GM12892 (cell line): ENCODE measurements at places on chromosomes 11 and 22.

GRCh38 chr11:97332271-97332670 is 942.5 kb downstream of the JRKL start:
- DNase-seq, result no peak

- DNase-seq, result no peak
Observed at GRCh38 chr11:19957294-19957943, 202.9 kb downstream of the DBX1 start.

GRCh38 chr11:108804511-108804910 is 139.6 kb downstream of the DDX10 start:
- DNase-seq, result no peak

DNA sequence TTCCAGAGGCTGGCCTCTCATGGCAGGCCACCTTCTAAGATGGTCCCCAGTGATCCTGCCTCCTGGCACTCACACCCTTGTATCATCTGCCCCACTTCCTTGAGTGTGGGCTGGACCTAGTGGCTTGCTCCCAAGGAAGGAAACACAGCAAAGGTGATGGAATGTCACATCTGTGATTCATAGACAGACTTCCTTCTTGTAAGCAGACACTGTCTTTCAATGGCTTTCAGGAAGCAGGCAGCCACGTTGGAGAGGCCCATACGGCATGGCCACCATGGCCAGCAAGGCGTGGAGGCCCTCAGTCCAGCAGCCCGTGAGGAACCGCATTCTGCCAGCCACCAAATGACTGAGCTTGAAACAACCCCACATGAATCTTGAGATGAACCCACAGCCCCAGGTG is 11.3 kb downstream of the LMO1 start:
- DNase-seq, result no peak

GRCh38 chr22:30433227-30433626 is 7.7 kb downstream of the MTFP1 start:
- DNase-seq, result no peak

- no peak for DNase-seq
Observed at GRCh38 chr11:3867209-3868091, 12.0 kb downstream of the STIM1 start.

GRCh38 chr11:86775361-86775760 is 25.0 kb upstream of the PRSS23 start:
- no peak for DNase-seq

DNA sequence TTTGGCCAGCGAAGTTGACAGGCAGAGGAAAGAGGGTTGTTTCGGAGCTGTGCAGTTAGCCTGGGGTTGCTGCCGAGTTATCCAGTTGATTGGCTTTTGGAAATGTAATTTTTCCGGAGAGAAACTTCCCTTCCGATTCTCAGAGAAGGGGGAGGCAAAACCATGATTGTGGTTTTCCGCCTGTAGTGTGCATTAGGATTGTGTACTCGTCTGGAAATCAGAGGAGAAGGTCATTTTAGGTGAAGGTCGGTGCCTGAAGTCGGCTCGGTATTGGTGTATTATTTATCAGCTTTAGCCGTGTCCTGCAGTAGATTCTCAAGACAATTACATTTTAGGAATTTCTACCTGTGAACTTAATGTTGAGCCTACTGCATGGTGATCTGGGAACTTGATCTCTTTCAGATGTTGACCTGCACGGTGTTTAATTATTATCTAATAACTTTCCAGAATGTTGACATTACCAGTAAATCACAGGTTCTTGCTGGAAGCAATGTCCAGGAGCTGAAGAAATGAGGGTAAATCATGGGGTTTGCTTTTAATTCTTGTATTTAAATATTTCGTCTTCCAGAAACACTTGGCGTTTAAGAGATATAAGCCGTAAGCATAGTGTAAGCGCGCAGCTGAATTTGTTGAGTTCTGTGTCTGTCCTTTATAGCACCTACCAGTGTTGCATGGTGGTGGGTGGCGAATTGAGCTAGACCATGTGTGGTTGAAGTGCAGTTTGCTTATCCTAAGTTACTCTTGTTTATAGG is 1.3 kb downstream of the ARHGEF12 start:
- no peak for DNase-seq

DNA sequence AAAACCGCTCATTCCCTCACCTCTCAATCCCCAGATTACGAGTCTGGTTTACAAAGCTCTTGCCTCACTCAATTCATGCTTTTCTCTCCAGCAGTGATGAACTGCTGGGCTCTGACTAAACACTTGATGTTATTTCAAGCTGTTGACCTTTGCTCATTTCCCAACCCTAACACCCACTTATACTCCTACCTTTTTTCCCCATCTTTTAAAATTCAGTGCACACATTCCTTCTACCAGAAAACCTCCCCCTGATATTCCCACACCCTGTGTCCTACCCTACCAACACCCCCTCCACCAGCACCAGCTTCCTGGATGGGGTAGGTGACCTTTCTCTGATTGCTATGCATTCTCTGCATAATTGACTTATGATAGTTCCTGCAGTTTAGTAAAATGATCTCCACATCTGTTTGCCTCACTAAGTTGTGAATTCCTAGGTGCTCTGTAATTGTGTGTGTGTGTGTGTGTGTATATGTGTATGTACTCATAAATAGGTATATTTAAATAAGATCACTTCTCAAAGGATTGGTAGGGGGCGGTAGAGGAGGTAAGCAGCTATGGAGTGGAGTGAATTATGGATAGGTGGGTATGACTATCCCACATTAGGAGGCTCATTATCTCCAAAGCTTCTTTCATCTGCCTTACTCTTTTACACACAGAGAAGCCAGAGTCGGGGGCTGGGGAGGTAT is 842 bp downstream of the HEPACAM start:
- no peak for DNase-seq

- DNase-seq, result no peak
Observed at GRCh38 chr22:19196841-19197612, 18.5 kb upstream of the SLC25A1 start.

DNA sequence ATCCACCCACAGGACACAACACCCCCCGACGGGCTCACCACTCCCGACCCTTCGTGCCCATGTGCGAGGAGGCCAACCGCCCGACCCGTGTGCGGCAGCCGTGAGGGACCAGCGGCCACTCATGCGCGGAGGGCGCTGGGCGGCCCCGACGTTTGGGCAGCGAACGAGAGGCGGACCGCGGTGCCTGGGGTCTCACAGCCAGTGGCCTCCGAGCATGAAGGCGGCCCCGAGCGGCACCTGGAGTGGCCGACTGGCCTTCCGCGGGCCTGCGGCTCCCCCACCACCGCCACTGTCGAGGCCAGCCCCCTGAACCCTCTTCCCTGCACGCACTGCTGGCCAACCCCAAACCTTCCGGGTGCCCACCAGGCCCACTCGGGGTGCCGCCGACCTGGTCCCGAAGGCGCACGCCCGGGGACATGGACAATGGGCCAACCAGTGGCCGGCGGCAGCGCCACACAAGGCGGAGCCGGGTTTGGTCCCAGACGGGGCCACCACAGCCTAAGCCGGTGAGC is 4274.9 kb upstream of the OR11H1 start:
- DNase-seq, result no peak

DNA sequence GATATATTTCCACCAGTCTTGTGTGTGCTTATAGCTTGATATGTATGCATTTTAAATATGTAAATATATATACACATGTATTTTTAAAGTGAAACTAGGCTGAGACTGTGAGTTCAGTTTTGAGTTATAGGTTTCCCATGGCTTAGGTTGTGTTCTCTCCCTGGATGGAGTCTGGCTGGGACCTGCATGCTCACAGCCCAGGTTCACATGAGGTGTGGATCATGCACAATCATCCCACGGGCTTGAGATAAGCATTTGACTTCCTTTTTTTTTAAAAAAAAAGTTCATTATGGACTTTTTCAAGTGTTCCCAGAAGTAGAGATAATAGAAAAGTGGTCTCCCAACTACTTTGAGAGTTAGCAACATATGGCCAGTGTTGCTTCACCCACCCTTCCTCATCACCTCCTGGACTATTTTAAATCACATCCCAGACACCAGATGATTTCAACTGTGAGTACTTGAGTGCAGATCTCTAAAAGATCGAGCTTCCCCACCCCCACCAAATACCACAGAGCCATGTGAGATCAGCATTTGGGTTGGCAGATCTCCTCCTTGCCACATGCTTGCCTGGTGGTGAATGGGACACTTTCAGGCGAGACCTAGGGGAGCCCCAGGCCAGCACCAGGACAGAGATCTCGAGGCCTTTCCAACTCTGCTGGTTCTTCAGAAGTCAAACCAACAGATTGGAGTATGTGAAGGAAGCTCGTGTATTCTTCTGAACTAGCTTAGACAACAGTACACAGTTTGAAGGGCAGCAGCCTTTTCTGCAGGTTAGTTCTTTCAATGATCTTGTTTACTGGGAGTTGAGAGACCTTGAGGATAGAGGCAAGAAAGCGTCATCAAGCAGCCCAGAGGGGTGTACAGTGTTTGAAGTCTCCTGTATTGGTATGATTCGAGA is 15.9 kb downstream of the MED15 start:
- no peak for DNase-seq

GRCh38 chr11:63670433-63671321 is 499 bp downstream of the ATL3 start:
- peak; percentile 47 for DNase-seq

- no peak for DNase-seq
Observed at GRCh38 chr11:31699066-31699465, 112.1 kb downstream of the PAX6 start.

DNA sequence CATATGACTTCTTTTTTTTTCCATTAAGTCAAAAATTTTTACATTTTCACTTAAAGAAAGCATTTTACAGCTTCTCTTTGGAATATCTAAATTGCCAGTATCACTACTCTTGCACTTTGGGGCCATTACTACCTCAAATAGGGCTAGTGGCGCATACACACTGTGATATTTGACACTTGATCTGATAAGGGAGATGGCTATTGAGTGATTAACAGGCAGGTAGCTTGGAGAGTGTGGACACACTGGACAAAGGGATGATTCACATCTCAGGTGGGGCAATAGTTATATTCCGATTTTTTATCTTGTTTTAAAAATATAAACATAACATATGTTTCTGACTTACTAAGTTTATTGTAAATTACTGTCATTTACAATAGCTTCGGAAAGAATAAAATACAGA is 2219.9 kb downstream of the LRRC4C start:
- no peak for DNase-seq

DNA sequence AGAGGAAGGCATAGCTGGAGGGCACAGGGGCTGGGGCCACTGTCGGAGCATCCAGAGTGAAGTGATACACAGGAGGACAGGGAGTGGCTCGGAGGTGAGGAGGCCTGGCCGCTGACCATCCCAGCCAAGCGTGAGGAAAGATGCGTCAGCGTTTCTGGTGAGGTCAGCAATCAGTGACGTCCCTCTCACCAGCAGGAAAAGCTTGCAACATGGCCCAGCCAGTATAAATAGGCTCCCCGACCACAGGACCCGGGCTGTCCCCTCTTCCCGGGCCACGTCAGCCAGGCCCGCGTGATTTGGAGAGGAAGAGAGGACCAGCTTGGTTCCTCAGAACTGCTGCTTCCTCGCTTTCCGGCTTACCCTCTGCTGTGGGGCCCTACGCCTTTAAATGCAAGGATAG is 4.2 kb upstream of the OSM start:
- no peak for DNase-seq

DNA sequence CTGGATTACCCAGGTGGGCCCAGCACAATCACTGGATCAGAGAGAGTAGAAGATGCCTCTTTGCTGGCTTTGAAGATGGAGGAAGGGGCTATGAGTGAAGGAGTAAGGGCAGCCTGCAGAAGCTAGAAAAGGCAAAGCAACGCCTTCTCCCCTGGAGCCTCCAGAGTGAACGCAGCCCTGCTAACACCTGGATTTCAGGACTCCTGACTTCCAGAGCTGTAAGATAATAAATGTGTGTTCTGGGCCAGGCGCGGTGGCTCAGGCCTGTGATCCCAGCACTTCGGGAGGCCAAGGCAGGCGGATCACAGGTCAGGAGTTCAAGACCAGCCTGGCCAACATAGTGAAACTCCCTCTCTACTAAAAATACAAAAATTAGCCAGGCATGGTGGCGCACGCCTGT is 102.4 kb downstream of the MORC2 start:
- DNase-seq, result peak; percentile 0

DNA sequence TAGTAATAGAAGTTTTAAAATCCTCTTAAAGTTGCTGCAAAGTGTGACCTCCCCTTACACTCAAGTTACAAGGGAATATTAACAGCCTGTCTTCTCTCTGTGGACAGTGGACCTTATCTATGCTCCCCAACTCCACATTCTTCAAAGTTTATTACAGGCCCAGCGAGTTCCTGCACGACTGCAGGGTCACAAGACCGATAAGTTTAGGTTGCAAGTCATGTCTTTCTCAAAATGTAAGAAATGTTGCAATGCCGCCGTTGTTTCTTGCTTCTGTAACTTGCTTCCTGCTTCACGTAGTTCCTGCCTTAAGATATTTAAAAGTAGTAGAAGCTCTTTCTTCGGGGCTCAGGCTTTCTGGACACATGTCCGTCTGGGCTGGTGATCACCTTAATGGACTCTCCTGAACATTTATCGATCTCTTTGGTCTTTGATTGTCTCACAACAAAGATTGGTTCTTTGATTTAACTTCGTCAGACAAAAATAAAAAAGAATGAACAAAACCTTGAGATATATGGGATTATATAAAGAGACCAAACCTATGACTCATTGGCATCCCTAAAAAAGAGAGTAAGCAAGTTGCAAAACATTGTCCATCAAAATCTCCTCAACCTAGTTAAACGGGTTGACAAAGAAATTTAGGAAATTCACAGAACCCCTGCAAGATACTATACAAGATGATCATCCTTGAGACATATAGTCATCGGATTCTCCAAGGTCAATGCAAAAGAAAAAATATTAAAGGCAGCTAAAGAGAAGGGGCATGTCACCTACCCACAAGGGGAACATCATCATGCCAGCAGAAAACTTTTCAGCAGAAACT is 45.4 kb upstream of the GLYAT start:
- DNase-seq, result no peak

DNA sequence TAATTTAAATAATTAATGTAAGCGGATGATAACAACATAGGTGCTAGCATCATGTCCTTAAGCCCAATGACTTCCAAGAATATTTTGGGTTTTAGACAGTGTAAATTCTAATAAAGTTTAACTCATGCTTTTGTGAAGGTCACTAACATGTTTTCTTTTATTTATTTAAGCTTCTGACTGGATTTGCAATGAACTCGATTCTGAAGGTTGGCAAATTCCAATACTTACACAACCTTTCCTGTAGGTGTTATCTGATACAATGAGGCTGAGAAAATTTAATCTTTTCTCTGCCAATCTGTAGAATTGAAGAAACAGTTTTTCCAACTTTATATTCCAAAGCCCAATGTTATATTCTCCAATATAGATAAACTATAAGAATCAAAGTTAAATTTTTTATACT is 311.3 kb downstream of the LUZP2 start:
- no peak for DNase-seq

DNA sequence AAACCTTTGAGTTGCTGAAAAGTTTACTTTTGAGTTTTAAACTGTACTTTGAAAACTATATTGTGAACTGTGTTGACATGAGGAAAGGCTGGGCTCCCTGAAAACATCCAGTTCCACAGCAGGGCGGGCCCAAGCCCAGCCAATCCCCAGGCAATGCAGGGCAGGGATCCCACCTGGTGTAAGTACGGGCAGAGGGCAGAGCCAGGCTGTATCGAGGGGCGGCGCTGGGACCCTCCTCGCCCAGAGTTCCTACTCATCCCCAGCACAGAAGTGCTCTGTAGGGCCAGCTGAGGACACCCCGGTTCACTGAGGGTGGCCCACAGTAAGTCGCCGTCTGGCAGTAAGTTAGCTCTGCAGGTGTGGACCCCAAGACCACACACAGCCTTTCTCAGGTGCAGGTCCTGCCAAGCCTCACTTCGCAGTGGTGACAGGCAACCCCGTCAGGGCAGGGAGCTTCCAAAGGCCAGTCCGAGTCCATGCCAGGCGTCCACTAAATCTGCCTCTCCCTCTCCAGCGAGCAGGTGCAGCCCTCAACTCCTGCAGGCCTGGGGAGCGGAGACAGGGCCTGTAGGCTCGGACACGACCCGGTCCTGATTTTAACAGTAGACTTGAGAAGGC is 6.3 kb downstream of the RASSF7 start:
- DNase-seq, result no peak
